ENCODE measurements at places on chromosomes 7 and 10.
A peak's percentile ranks its signal among the peaks of the same experiment; 100 is the strongest.

- DNase-seq: no peak
Measured at GRCh38 chr10:126570621-126571602, 99.6 kb downstream of the C10orf90 start.

- DNase-seq: no peak
Measured at GRCh38 chr7:158257516-158258410, 329.9 kb downstream of the PTPRN2 start.

GRCh38 chr7:132858251-132858650, 223.6 kb downstream of the CHCHD3 start:
- no peak for DNase-seq

GRCh38 chr7:41754046-41754445, 51.2 kb upstream of the INHBA start:
- no peak for DNase-seq

- no peak for DNase-seq
Measured at GRCh38 chr7:43735403-43735801, 6.1 kb upstream of the COA1 start.

DNA sequence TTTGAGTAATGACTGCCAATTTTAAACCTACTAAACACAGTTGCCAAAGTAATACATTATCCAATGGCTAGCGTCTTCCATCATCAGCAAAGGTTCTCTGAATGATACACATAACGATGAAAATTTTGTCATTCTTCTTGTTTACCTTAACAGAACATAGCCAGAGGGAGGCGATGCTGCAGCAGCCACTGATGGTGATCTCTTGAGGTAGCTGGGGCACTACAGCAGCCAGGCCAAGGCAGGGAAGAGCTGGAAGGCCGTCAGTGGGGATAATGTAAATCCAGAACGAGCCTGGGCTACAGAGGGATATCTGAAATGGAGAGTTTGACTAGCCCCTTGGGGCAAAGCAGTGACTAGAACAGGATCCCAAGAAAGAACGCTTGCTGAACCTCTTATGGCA, 38.8 kb downstream of the PRPS1L1 start:
- DNase-seq: no peak

DNA sequence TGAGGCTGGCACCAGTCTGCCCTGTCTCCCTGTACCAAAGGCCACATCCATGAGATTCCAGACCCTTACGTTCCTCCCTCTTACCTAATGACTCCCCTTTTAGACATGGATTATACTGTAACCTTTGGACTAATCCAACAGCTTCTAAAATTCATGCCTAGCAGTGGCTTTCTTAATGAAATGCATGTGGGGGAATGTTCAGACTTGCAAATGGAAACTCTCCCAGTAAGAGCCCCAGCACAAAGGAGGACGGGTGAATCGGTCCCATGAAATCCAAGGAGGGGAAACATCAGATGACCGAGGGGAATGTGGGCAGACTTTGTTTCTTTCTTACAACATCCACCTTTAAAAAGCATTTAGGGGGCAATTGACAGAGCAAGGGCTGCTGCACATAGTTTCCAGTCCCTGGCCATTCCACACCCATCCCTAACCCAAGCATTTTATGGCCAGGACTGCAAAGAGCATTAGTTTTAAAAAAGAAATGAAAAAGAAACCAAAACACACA, 71.5 kb downstream of the COL13A1 start:
- no peak for DNase-seq

GRCh38 chr10:62540389-62540788, 166.2 kb downstream of the ZNF365 start:
- no peak for DNase-seq

GRCh38 chr10:21810582-21811244, 192.8 kb downstream of the DNAJC1 start:
- no peak for DNase-seq

DNA sequence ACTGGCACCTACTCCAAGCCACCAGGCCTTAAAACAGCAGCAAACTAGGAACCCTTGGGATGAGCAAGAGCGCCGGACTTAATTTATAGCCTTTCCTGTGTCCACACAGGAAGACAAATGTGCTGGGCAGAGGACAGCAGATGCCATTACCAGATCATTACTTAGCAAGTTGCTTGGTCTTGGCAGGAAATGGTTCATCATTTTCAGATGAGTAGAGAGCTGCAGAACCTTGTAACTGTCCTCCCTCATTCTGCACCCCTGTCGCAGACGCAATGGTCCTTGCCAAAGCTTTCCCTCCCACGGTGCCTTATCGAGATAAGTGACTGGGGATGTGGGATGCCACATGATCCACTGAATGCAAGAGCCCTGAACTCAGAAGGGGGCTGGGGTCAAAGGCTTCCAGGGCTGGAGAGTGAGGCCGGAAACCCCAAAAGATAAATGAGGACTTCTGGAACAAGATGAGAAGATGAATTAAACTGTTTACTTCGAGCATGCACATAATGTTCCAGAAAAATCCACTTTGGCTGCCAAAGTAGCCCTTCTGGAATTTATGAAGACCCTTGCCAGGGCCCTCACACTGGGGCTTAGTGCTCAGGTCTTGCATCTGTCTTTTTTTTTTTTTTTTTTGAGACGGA, 145.6 kb upstream of the ZNF32 start:
- DNase-seq: no peak

DNA sequence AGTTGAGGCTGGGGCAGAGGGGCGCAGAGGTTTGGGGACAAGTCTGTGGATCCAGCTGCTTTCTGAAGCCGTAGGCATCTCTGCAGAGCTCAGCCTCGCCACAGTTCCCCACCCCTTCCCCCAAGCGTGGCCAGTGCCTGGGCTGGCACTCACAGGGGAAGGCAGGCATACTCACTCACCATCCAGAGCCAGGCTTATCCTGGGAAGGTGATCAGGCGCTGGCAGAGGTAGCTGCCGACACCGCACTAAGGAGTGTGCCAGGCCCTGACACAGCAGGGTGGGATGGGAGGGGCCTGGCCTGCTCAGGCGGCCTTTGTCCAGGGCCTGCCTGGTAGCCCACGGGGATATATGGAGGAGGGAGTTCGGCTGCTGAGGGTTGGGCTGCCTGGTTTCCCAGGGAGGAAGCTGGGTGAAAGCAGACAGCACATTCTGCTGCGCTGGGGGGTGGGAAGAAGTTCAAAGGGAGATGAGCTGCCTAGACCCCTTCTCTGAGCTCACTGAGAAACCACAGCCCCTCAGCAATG, 15.9 kb downstream of the VSIR start:
- peak; percentile 67 for DNase-seq

GRCh38 chr7:151346470-151346769, 4.8 kb downstream of the NUB1 start:
- DNase-seq: no peak

GRCh38 chr7:134891696-134892678, 94.3 kb upstream of the AGBL3 start:
- no peak for DNase-seq

- DNase-seq: no peak
Measured at GRCh38 chr10:101032637-101033224, 1.7 kb downstream of the SFXN3 start.

DNA sequence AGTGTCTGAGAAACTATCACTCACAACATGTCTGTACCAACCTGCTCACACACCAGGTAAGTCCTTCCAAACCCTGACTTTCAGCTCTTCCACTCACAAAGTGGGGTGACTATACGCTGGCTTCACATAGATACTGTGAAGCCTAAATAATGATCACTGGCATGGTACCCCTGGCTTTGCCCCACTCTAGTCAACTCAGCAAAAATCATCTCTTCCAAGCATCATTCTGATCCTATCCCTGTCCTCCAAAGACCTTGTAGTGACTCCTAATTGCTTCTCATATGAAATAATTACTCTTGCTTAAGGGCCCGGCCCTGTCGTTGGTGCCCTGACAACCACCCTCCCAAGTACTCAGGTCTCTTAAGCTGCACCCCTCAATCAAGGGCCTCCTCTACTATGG, 97.8 kb downstream of the SLC25A13 start:
- DNase-seq: no peak

GRCh38 chr10:112689327-112690072, 242.5 kb downstream of the VTI1A start:
- DNase-seq: no peak

- no peak for DNase-seq
Measured at GRCh38 chr7:125255810-125256209, 326.2 kb upstream of the POT1 start.

- no peak for DNase-seq
Measured at GRCh38 chr7:40499718-40500117, 364.9 kb downstream of the SUGCT start.

GRCh38 chr7:66747881-66748511, 7.5 kb downstream of the RABGEF1 start:
- DNase-seq: no peak

- no peak for DNase-seq
Measured at GRCh38 chr7:106768324-106768751, 96.7 kb upstream of the PIK3CG start.

DNA sequence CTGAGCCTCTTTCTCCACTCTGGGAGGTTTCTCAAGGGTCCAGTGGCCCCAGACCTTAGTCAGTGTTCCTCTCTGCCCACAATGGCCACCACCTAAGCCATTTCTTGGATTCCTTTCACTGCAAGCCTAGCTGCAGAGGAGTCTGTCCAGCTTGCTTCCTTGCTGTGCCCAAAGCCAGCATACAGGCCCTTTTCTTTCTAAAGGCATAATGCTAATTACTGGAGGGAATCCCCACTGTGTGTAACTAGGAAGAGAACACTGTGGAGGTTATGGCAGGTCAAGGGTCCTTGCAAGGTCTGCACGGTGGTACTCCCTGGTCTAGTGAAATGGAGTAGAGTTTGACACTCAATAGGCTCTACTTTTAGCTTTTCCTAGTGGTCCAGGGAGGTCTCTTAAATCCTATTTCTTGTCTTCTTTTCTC, 70.4 kb upstream of the CC2D2B start:
- no peak for DNase-seq

DNA sequence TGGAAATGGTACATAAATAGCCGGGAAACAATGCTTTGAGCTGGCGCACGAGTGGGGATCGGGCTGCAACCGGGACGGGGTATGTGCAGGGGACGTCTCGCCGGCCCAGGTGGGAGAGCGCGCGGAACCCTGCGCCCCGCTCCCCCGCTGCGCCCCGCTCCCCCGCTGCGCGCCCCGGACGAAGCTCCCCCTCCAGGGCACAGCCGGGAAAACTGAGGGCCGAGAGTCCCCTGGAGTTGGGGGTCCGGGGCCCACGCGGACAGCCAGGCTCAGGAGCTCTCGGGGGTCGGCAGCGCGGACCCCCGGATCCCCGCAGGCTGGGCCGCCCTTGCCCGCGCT, 514 bp downstream of the RADIL start:
- DNase-seq: no peak

- DNase-seq: no peak
Measured at GRCh38 chr7:25636871-25637283, 408.6 kb upstream of the NPVF start.

- DNase-seq: no peak
Measured at GRCh38 chr7:19442016-19442785, 266.6 kb downstream of the POLR1F start.

DNA sequence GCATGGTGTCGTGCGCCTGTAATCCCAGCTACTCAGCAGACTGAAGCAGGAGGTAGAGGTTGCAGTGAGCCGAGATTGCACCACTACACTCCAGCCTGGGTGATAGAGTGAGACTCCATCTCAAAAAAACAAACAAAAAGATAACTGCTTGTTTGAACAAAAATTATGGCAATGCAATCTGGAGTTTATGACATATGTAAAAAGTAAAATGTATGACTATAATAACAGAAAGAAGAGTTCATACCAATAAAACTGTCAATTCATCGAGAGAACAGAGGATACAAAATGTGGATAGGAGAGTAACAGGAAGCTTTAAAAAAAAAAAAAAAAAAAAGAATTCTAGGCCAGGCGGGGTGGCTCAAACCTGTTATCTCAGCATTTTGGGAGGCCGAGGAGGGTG, 19.2 kb downstream of the SLC25A16 start:
- DNase-seq: no peak

- DNase-seq: peak; percentile 67
Measured at GRCh38 chr10:104333032-104333727, 5.1 kb downstream of the ITPRIP start.

- DNase-seq: no peak
Measured at GRCh38 chr10:80397014-80397413, 11.3 kb upstream of the PRXL2A start.

GRCh38 chr10:97590082-97590747, 694 bp downstream of the C10orf62 start:
- no peak for DNase-seq

DNA sequence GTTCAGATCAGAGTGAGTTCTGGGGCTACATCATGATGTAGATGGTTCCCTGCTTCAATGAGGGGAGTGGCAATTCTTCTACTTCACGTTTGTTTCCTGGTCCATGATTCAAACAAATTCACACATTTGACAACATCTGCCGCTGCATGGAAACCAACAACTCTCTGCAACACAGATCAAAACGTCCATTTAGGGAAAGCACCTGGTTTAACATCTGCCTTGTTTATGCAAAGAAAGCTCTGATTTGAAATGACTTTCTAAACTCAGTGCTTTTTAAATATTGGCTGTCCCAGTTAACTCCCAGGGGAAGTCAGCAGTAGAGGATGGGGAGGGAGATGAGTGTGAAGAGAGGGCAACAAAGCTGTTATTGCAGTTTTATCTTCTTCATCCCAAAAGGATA, 93.8 kb downstream of the GAD2 start:
- DNase-seq: no peak

GRCh38 chr10:81479316-81479715, 395.7 kb upstream of the NRG3 start:
- no peak for DNase-seq

- DNase-seq: no peak
Measured at GRCh38 chr10:117861329-117861728, 185.4 kb downstream of the RAB11FIP2 start.

DNA sequence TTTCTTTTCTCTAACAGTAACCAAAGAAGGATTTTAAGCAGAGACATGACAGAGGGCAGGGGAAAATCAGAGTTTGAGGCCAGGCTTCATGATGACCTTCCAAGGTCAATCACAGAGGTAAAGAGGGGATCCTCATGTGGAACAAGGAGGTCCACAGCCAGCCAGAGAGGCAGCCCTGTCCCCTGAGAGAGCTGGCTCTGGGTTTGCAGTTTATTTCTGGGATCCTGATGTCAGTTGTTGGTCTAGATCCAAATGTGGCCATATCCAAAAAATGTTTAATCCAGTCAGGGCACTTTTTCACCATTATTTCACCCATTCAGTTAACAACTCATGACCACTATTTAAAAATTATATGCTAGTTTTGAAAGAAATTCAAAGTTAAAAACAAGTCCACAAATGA, 45.6 kb downstream of the GPR141 start:
- DNase-seq: no peak

DNA sequence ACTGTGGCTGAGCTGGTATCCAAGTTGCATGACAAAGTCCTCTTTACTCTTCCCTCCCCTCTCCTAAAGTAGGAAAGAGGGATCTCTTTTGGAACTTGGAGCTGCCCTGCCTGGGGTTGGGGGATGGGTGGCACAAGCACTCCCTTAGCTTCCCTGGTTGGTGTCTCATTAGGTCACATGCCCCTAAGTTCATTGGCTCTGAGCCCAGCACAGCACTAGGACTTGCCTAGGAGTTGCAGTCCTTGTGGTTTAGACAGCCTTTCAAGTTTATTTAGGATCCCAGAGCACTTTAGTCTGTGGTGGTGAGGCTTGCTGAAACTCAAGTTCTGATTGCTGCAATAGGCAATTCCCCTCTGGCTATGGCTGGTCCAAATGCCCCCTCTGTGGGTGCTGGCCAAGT, 281.4 kb downstream of the NXPH1 start:
- DNase-seq: no peak
